ENCODE measurements at places on chromosomes 5 and 9.

DNA sequence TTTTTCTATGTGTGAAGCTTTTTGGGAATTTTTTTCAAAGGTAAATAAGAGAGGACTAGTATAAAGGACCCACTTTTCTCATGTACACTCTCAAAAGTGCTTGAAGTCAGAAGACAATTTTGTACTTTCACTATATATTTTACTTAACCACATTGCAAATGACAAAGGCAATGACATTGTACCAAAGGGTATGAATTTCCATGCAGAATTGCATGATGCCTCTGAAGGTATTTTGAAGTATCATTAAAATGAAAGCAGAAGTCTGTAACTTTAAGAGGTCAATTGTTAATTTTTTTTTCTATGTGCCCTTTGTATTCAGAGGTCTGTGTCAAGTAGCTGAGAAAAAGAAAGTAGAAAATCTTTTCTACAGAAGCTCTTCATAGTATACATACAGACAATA lies 84.7 kb downstream of the ST8SIA4 start:
- no peak for DNase-seq

DNA sequence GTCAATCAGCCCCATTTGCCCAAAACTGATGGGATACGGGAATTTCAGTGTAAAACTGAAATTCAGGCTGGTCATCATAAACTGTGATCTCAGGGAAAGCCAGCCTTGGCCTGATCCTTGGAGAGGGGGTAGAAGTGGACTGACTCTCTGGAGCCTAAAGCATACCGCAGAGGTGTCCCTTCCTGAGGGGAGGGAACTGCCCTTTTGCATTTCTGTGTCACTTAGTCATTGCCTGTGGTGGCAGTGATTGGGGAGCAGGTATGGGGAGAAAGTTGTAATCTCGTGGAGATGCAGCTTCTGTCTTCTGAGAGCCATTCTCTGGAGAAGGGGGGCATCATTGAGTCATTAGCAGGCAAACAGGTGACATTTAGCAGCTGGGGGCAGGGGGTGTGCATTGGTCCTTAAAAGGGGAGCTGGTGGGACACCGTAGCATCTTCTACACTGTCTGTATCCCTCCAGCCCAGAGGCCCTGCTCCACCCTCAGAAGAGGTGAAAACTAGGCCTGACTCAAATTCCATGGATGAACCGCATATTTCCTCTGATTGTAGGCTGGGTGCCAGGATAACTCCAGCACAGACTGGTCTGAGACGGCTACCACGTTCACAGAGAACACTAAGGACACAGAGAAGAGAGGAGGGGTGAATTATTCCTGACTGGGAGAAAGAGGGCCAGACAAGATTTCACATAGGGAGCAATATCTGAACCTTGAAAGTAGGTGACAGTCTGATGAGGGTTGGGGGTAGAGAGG lies 143.3 kb downstream of the SEC61B start:
- DNase-seq = no peak

DNA sequence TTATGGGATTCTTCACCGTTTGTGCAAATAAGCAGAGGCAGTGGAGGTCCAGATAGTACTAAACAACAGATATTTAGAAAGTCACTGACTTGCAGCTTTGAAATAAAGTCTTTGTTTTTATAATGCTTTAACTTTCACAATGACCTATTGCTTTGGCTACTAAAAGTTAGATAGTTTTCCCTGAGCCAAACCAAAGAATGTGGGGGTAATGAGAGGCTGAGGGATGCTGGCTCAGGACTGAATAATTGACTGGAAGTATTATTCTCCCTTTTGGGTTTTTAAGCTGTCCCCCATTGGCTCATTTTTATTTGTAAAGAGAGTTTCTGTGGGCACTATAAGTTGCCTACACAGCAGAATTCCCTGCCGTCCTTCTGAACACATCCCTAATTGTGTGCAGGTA lies 99.2 kb upstream of the ACTBL2 start:
- no peak for DNase-seq

DNA sequence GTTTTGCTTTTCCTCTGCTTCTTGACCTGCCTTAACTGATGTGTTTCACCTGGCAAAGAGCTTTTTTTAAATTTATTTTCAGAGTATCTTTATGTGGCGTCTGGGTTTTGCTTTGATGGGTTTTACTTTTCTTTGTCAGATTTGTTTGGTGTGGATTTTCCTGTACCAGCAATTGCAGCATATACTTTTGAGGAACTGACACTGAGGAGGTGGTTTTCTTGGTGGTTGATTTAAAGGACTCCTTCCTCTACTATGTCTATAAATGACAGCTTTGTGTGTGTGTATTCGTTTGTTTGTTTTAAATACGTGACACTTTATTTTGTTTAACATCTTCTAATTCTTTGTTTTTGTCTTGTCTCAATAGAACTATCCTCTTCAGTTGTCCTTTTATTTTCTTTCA lies 1071.9 kb upstream of the ARRDC3 start:
- DNase-seq = no peak

- DNase-seq = no peak
These were observed 427 bp downstream of the SERINC5 start for GRCh38 chr5:80255431-80255810.

DNA sequence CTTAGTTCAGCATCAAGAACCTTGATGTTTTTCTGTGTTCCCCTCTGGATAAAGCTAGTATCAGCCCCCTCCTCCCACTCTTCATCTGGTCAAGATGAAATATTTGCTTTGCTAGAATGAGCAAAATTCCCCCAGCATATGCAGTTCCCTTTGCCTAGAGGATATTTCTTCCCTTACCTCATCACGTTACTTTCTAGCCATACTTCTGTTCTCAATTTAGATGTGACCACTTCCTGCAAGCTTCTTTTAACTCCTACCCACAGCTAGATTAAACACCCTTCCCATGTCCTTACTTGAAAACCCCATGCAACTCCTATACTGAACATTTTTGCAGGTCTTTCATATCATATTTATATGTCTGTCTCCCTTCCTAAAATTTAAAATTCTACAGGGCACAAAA lies 178.9 kb upstream of the TUSC1 start:
- no peak for DNase-seq

DNA sequence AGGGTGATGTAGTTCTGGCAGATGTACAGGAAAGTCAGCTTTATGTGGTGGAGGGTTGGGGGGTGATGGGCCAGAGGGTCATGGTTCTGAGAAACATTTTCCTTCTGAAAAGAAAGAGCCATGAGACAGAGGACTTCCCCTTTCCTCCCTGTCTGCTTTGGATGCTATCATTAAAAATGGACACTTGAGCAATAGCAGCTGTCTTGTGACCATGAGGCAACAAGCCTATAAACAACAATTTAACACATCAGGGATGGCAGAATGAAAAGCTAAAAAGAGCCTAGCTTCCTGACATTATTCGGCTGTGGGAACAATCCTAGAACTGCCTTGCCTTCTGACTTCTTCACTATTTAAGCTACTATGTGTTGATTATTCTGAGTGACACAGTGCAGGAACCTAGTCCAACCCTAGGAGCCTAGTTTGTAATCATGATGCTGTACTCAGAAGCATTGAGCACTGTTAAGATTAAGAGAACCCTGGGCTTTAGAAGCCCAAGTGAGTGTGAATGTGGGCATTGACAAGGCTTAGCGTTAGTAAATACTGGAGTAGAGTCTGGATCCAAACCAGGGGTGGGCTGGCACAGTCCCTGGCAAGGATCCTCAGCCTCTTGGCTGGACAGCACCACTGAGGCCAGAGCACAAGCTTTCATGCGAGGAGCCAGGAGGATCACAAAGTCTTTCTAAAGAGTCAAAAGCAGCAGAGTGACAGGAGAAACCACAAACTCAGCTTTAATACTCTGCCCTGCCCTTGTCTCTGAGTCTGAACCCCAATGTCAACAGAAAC lies 178.5 kb upstream of the EGFLAM start:
- DNase-seq = no peak

DNA sequence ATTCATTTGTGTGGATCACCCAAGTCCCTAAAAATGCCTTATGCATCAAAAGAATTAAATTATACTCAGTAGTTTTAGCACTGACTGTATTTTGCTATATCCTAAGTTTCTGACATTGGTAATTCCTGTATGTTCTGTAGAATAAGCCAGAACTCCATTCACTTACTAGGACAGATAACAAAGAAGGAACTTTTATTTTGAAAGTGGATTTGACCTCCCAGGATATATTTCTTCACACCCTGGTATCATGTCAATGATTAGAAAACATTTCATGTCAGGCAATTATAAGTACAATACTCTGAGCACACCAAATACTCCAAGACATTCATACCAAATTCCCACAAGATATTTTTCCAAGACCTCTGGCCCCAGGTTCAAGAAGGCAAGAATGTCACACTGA lies 28.7 kb upstream of the MYOT start:
- no peak for DNase-seq

DNA sequence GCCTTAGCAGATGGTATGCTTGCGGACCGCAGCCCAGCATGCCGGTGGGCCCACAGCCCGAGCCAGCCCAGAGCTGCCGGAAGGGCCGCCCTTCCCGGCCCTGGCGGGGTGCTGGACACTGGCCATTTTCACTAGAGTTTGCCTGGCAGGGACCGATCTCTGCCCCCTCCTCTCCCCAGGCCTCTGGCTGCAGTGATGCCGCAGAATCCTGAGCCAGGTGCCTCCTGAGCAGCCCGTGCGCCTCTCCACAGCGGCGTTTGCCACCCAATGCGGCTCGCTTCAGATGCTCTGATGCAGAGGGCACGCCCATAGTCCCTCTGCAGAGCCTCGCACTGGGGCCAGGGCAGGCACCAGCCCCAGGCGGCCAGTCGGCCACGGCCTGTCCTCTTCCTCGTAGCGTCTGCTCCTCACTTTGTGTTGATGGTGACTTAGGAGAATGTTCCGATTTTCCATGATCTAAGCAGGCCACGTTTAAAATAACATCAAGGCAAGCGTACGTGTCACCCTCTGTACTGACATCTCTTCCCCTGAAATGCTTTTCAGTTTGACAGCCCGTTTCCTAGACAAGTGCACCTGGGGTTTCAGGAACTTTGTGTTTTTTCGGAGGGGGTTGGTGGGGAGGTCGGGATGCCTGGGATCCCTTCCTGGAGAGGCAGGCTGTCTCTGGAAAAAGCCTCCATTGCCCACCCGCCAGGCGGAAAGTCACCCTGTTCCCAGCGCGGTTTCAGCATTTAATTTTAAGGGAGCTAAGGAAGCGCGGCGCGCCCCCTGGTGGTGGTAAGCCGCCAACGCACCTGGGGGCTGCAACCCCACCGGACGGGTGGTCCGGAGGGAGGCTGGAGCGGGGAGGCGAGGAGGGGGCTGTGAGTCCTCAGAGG lies 29.8 kb upstream of the HMCN2 start:
- peak; percentile 83 for DNase-seq

DNA sequence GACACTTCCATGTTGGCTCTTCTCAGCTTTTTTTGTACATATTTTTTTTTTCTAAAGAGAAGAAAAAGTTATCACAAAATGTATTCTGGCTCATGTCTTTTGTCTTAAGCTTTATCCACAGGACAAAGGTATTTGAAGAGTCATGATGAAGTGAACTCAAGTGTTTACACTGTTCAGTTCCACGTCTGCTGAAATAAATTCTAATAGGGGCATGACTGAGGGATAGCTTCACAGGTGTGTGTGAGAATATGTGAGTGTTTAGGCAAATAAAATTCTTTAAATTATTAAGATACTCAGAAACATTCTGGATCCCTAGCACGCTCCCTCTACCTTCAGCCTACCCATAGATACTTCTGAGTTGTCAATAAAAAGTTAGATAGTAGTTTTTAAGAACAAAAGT lies 59.8 kb downstream of the BAAT start:
- DNase-seq = no peak

- no peak for DNase-seq
These were observed 23.8 kb downstream of the LVRN start for GRCh38 chr5:115985802-115986757.

- DNase-seq = no peak
These were observed 57.3 kb downstream of the TRIP13 start for GRCh38 chr5:949815-950560.

DNA sequence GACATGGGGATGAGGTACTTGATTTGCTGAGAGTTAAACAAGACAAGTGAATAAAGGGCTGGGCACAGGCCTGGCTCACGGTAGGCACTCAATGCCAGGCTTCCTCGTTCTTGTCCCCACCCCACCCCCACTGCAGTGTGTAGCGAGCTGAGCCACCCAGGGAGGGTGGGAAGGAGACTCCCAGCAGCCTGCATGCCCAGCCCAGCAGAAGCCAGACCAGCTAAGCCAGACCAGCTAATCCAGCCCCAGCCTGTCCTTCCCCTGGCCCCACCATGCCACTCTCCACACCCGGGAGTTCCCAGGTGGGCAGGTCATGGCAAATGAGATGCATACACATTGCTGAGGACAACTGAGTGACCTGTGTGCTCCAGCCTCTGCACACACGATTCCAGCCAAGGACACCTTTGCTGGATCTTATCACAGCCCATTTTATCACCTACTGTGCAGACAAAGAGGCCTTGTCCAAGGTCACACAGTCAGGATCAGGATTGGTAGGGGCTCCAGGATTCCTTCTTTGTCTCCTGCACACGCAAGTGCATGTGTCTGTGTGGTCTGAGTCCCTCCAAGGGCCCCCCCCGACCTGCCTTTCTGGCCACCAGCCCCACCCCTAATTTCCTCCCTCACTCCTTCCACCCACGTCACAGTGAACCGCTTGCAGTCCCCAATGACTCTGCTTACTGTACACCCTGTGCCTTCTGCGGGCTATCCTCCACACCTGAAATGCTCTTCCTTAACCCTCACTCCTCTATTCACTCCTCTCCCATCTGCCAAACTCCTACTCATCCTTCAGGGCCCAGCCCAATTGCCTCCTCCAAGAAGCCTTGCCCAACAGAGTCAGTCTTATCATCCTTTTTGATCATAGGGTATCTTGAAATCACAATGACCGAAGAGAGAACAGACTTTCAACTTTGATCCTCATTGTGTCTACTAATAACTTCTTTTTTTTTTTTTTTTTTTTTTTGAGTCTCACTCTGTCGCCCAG lies 26.6 kb downstream of the DUSP1 start:
- no peak for DNase-seq

DNA sequence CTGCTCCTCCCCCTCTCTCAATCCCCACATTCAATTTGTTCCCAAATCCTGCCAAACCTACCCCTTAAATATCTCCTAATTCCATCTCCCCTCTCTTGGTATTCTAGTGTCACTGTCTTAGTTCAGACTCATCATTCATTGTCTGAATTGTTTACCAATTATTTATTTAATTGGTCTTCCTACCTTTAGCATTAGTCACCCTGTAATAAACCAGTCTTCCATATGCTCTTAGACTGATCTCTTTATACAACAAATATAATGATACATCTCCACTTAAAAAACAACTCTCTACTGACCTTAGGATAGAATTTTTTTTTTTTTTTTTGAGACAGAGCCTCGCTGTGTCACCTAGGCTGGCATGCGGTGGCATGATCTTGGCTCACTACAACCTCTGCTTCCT lies 51.4 kb downstream of the RFK start:
- no peak for DNase-seq

DNA sequence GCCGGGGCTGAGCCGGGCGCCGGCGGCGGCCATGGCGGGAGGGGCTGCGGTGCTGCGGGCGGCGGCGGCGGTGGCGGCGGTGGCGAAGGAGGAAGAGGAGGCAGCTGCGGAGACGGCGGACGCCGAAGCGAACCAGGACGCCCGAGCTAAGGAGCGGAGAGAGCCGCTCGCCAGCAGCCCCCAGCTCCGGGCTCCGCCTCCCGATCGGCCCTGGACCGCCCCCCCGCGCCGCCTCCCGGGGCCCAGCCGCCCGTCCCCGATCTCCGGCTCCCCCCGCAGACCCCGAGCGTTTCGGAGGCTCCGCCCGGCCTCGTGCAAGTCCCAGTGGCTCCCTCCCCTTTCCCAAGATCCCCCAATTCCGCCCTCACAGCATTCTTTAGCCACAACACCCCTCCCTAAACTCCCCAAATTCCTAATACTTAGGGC lies at the start of gene ASTN2:
Gene ASTN2, minus strand, starts transcription at position 152 of the 426 bp plus-strand sequence. Its CDS starts 119 bp downstream, at position 33.
- no peak for DNase-seq

- no peak for DNase-seq
These were observed 42.2 kb upstream of the ICE1 start for GRCh38 chr5:5380298-5380697.

GRCh38 chr5:38825494-38825893 lies 20.3 kb upstream of the OSMR start:
- no peak for DNase-seq

Measured in activated T-cell treated with anti-CD3 and anti-CD28 coated beads, Interleukin-2, amount 50 U/mL, for 24 hours (primary cell).